Activated naive CD8-positive, alpha-beta T cell treated with anti-CD3 and anti-CD28 coated beads, Interleukin-2, amount 50 U/mL, for 16 hours (primary cell): ENCODE measurements at places on chromosomes 2 and 18.

GRCh38 chr2:240893363-240893844, 2.6 kb downstream of the MAB21L4 start:
- peak; percentile 12 for DNase-seq

DNA sequence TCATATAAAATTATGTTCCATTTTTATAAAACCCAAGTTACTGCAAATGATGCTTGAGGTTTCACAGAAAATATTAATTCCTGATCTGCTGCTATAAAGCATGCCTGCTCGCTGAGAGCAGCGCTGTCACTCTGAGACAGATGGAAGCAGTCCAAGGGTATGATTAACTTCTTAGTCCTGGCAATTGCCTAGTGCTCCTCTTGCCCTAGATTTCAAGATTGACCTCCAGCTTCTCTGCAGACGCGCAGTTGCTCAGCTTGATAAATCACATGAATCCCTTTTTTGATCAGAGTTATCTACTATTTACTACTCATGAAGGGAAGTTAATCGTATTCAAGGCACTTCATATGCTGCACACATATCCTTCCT, 154.6 kb upstream of the REV1 start:
- DNase-seq: no peak

GRCh38 chr2:40363631-40364030, 88.3 kb downstream of the SLC8A1 start:
- DNase-seq: no peak

- no peak for DNase-seq
Measured at GRCh38 chr2:86790676-86791572, at the start of gene CD8A. TSS of gene CD8A (minus strand) at chr2:86790913. CDS start at chr2:86790825, 88 bp downstream.

GRCh38 chr18:23573020-23573419, 13.3 kb downstream of the NPC1 start:
- DNase-seq: no peak

DNA sequence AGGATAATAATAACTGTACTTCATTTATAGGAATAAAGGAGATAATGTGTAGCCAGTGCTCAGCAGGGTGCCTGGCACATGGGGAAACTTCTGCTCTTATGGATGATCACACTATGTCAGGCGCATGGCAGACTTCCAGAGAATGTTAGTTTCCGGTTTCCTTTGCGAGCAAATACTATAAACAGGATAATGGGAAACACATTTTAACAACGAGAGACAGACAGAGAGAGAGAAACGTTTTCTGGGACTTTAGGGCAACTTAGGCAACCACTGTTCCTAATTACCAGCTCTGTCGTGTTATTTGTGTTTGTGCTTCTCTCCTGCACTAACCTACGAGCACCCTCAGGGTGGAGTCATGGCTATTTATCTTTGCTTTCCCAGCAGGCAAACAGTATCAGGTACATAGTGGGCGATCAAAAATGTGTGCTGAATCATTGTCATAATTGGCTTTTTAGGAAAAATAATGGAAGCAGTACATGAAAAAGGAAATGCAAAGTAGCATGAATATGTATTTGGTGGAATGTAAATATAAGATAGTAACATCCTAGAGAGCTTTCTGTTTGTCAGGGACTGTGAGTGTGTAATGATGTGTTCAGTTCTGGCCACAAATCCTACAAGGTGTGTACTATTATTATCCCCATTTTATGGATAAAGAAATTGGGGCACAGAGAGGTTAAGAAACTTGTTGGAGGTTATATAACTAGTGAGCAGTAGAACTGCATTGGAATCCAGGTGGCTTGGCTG, 36.8 kb upstream of the IGFBP2 start:
- DNase-seq: no peak

- DNase-seq: no peak
Measured at GRCh38 chr2:215522237-215522636, 86.4 kb upstream of the FN1 start.
